ENCODE measurements at places on chromosomes 5 and 9.

GRCh38 chr9:129109952-129110739 lies 447 bp downstream of the CRAT start:
- peak overlapping the region; percentile 92 for H3K4me3 ChIP-seq
- peak overlapping the region; percentile 92 for H3K27ac ChIP-seq
- H3K36me3 ChIP-seq: no peaks in the 10 kb centered on the region
- H3K27me3 ChIP-seq: no peaks in the 10 kb centered on the region
- no peak for DNase-seq

- H3K27ac ChIP-seq: no peak overlapping the region
- H3K36me3 ChIP-seq: no peaks in the 10 kb centered on the region
- DNase-seq: peak; percentile 76
These were observed 255.1 kb upstream of the NREP start for GRCh38 chr5:112012104-112012503.

- no peak for DNase-seq
- no peak overlapping the region for H3K4me3 ChIP-seq
- no peaks in the 10 kb centered on the region for H3K36me3 ChIP-seq
- H3K27ac ChIP-seq: no peak overlapping the region
- H3K4me1 ChIP-seq: no peaks in the 10 kb centered on the region
These were observed 1127.5 kb downstream of the TAF11L14 start for GRCh38 chr5:18761801-18762200.

GRCh38 chr9:92324889-92325268 lies 271 bp downstream of the NOL8 start:
- H3K4me3 ChIP-seq: peak overlapping the region; percentile 66
- peak overlapping the region; percentile 91 for H3K27ac ChIP-seq
- no peak for DNase-seq
- peaks cover 34% of the 10 kb centered on the region for H3K36me3 ChIP-seq
- peaks cover 24% of the 10 kb centered on the region for H3K4me1 ChIP-seq
- no peaks in the 10 kb centered on the region for H3K27me3 ChIP-seq

Data from left lung (tissue), 14 donors.